Memory B cell (primary cell): ENCODE measurements at places on chromosomes 4 and X.

- no peaks in the 10 kb centered on the region for H3K36me3 ChIP-seq
- no peak overlapping the region for H3K4me3 ChIP-seq
- no peak for DNase-seq
- peaks cover 5% of the 10 kb centered on the region for H3K27me3 ChIP-seq
- H3K27ac ChIP-seq: no peak overlapping the region
Measured at GRCh38 chr4:86536151-86536550, 58.0 kb upstream of the PTPN13 start.

- H3K4me3 ChIP-seq: no peak overlapping the region
- H3K4me1 ChIP-seq: no peaks in the 10 kb centered on the region
- no peak overlapping the region for H3K27ac ChIP-seq
Measured at GRCh38 chr4:68773699-68774098, 42.1 kb upstream of the UGT2B10 start.

- no peak for DNase-seq
- H3K27me3 ChIP-seq: peaks cover 4% of the 10 kb centered on the region
- H3K4me3 ChIP-seq: no peak overlapping the region
- no peaks in the 10 kb centered on the region for H3K4me1 ChIP-seq
- H3K27ac ChIP-seq: no peak overlapping the region
- no peaks in the 10 kb centered on the region for H3K36me3 ChIP-seq
Measured at GRCh38 chr4:52788806-52789205, 37.6 kb upstream of the ERVMER34-1 start.

GRCh38 chrX:118525174-118525730 lies 29.6 kb downstream of the DOCK11 start:
- H3K4me1 ChIP-seq: peaks cover 53% of the 10 kb centered on the region
- H3K4me3 ChIP-seq: no peak overlapping the region
- peaks cover 7% of the 10 kb centered on the region for H3K36me3 ChIP-seq

DNA sequence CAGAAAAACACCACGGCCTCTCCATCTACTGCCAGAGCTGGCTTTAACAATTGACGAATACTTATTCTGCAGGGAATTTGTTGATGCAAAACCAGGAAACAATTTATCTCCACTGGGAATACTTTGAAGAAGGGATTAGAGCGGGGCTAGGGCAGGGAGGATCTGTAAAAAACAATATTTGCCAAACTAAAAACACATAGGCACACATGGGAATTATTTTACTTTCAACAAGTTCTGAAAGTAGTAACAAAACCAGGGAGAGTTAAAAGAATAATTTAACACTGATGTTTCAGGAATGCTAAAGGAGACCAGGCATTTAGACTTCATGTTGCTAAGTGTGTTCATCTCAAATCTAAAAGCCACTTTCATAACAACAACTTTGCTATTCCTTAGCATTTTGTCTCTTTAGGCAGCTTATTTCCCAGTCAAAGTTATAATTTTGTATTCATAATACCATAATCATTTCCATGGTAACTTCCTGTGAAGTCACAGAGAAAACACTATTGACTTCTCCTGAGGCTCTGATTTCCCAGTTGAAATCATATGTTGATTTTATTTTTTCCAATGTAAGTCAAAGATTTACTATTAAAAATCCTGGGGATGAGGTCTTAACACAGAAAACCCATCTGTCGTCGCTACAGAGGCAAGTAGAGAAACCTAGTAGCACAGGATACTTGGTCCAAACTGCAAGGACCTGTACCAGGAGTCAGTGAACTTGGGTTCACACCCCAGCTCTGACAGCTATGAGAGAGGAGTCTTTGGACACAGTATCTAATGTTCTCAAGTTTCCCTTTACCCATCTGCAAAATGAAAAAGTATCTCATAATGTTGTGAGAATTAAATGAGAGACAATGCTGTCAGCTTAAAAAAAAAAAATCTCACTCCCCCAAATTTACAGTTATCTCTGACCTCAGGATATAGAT lies 69.3 kb downstream of the SH3RF1 start:
- peaks cover 3% of the 10 kb centered on the region for H3K4me1 ChIP-seq
- H3K4me3 ChIP-seq: no peak overlapping the region
- no peaks in the 10 kb centered on the region for H3K27me3 ChIP-seq
- peak overlapping the region; percentile 45 for H3K27ac ChIP-seq
- DNase-seq: no peak

DNA sequence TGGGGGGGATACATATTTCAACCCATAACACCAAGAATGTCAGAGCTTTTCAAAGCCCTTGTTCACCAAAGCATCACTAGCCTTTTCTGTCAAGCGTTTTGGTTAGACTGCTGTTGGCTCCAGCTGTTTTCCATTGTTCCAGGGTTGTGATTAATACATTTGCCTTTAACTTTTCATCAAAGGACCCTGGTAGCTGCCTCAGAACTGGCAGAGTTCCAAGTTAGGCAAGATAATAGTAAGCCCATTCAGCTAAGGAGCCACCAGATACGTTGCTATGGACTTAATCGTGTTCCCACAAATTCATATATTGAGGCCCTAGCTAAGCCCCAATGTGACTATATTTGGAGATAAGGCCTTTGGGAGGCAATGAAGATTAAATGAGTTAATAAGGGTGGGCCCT lies 37.1 kb downstream of the ENOPH1 start:
- DNase-seq: no peak
- no peaks in the 10 kb centered on the region for H3K27me3 ChIP-seq
- H3K27ac ChIP-seq: no peak overlapping the region
- no peak overlapping the region for H3K4me3 ChIP-seq
- peaks cover 19% of the 10 kb centered on the region for H3K4me1 ChIP-seq
- peaks cover 12% of the 10 kb centered on the region for H3K36me3 ChIP-seq

- DNase-seq: no peak
- H3K27me3 ChIP-seq: no peaks in the 10 kb centered on the region
- no peaks in the 10 kb centered on the region for H3K4me1 ChIP-seq
Measured at GRCh38 chr4:97507587-97508245, 635.6 kb downstream of the STPG2 start.

DNA sequence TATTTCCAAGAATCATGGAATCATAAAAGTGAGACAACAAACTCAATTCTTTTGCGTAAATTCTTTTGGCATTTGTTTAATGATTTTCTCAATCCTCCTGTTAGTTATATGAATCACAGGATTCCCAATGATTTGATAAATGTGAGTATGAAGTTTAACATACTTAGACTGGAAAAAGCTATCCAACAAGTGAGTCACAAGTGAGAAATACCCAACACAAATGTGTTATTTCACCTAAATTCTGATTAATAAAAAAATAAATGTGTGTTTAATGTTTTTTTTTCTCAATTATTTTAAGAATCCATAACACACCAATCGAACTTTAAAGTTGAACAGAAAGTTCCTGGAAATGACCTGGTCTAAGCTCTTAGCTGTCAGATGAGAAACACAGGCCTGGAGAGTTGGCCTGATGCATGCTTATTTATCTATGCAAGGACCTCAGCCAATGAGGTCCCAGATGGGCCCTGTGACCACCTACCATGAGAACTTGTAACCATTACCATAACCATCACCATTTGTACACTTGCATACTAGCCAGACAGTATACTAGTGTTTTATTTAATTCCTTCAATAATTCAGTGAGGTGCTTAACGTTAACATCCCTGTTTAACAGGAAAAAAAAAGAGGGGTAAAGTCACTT lies 386.7 kb downstream of the SPRY1 start:
- H3K4me1 ChIP-seq: no peaks in the 10 kb centered on the region
- peaks cover 1% of the 10 kb centered on the region for H3K27me3 ChIP-seq
- H3K4me3 ChIP-seq: no peak overlapping the region
- no peak for DNase-seq
- H3K27ac ChIP-seq: no peak overlapping the region

DNA sequence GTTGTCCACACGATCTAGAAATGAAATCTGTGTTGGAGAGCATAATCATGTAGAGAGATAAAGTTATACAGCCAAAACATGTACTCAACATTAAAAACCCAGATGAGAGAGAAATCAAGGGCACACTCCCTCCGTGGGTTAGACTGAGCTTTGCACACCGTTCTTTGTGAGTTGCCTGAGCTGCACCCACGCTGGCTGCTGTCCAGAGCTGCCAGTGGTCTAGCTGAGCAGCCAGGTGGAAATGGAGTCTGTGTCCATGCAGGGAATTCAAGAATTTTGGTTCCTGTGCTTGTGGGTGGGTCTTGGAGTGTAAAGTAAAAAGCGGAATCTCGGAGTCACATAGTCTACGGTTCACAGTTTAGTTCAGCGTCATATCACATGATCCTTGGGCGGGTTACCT lies 84.6 kb downstream of the GPR143 start:
- H3K27ac ChIP-seq: no peak overlapping the region
- DNase-seq: no peak
- H3K4me3 ChIP-seq: no peak overlapping the region
- H3K36me3 ChIP-seq: peaks cover 7% of the 10 kb centered on the region

GRCh38 chrX:17372052-17372451 lies 2.9 kb upstream of the NHS start:
- no peak overlapping the region for H3K27ac ChIP-seq
- H3K4me1 ChIP-seq: no peaks in the 10 kb centered on the region
- H3K36me3 ChIP-seq: no peaks in the 10 kb centered on the region
- no peak for DNase-seq

DNA sequence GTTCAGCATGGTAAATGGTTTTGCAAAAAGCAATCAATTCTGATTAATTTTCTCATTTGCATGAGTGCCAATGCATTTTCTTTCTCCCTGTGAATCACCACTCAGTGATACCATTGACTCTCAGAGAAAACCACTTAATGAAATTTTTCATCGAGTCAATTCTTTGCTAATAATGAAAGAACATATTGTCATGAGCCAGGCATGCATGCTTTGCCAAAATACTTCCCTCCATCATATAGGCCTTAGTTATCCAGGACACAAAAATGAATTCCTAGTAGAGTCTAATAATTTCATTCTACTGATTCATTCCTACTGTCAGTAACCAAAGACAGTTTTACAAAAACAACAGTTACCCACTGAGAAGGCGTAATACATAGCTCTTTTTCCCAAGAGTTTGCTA lies 680.0 kb downstream of the TRIML1 start:
- DNase-seq: no peak
- no peaks in the 10 kb centered on the region for H3K36me3 ChIP-seq
- no peak overlapping the region for H3K27ac ChIP-seq
- no peaks in the 10 kb centered on the region for H3K4me1 ChIP-seq

DNA sequence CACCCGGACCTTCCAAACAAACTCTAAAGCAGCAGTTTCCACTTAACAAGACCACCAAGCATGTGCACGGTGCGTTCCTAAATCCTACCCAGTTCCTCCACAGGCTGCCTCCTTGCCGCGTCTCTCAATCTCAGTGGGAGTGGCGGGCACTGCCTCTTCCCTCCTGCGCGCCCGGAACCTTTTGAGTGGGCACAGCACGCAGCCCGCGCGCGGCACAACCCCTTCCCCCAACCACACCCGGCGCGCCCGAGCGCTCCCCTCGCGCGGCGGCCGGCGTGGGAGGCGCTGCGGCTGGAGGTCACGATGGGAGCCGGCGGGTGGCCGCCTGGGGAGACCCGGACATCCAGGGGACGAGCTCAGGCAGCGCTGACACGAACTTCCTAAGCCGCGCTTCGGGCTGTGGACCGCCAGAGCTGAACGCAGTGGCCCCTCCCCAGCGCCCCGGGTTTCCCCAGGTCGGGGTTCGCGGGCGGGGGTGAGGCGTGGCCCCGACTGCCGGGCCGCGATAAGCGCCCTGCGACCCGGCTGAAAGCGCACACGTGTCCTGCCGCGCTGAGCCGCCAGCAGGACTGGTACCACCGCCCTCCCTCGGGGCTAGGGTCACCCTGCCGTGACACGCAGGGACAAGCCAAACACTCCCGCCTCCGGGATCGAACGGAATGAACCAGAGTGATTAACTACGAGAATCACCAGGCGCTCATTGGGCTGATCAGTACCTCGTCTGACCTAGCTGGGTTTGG lies at the start of gene ABCG2:
Gene ABCG2, minus strand, starts transcription at position 151 of the 740 bp plus-strand sequence. CDS start 18,644 bp downstream, outside the sequence.
- DNase-seq: peak; percentile 16
- no peaks in the 10 kb centered on the region for H3K36me3 ChIP-seq
- no peak within 1 kb of the TSS for H3K27ac ChIP-seq
- peaks cover 7% of the 10 kb centered on the region for H3K4me1 ChIP-seq
- H3K27me3 ChIP-seq: peaks cover 3% of the 10 kb centered on the region

DNA sequence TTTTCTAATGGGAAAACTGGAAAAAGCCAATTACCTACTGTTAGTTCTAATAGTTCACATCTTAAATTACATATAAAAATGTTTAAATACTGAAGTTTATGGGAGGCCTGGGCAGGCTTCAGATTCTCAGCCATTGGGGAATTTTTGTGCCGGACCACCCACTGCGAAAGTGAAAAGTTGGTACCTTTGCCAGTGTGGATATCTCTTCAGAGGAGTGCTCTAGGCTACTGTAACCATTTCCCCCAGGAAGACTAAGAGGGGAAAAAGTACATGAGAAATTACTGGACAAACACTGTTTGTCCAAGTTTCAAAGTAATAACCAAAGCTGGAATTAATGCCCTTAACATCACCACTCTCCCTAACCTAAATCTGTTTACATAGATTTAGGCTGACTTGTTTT lies 20.8 kb downstream of the PITX2 start:
- DNase-seq: no peak
- H3K4me3 ChIP-seq: no peak overlapping the region
- no peaks in the 10 kb centered on the region for H3K36me3 ChIP-seq
- H3K27me3 ChIP-seq: peaks cover 11% of the 10 kb centered on the region

DNA sequence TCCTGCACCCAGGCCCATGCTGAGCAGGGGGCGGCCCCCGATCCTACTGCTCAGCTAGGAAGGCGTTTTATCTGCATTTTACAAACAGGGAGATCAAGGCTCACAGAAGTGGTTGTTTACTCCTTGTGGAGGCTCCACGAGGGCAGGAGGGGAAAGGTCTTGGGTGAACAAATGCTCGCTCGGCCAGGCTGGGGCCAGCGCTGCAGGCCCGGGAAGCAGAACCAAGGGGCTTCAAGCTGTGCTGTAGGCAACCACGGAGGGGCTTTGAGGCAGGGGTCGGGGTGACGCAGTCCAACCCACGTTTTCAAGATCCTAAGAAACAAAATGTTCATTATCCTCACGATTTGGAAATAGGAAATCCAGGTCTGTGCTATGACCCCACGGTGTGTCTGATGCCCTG lies 125.8 kb downstream of the HMX1 start:
- DNase-seq: no peak
- H3K27me3 ChIP-seq: peaks cover 4% of the 10 kb centered on the region
- no peaks in the 10 kb centered on the region for H3K4me1 ChIP-seq
- H3K4me3 ChIP-seq: no peak overlapping the region
- no peaks in the 10 kb centered on the region for H3K36me3 ChIP-seq
- H3K27ac ChIP-seq: no peak overlapping the region

- H3K27ac ChIP-seq: no peak overlapping the region
- no peak overlapping the region for H3K4me3 ChIP-seq
- DNase-seq: no peak
- no peaks in the 10 kb centered on the region for H3K36me3 ChIP-seq
- no peaks in the 10 kb centered on the region for H3K4me1 ChIP-seq
Measured at GRCh38 chrX:115367455-115367854, 77.9 kb downstream of the LUZP4 start.

- H3K27me3 ChIP-seq: no peaks in the 10 kb centered on the region
- no peaks in the 10 kb centered on the region for H3K36me3 ChIP-seq
- DNase-seq: no peak
Measured at GRCh38 chr4:59381591-59381990, 1818.5 kb upstream of the ADGRL3 start.
